ENCODE measurements at places on chromosomes 11 and 22.

DNA sequence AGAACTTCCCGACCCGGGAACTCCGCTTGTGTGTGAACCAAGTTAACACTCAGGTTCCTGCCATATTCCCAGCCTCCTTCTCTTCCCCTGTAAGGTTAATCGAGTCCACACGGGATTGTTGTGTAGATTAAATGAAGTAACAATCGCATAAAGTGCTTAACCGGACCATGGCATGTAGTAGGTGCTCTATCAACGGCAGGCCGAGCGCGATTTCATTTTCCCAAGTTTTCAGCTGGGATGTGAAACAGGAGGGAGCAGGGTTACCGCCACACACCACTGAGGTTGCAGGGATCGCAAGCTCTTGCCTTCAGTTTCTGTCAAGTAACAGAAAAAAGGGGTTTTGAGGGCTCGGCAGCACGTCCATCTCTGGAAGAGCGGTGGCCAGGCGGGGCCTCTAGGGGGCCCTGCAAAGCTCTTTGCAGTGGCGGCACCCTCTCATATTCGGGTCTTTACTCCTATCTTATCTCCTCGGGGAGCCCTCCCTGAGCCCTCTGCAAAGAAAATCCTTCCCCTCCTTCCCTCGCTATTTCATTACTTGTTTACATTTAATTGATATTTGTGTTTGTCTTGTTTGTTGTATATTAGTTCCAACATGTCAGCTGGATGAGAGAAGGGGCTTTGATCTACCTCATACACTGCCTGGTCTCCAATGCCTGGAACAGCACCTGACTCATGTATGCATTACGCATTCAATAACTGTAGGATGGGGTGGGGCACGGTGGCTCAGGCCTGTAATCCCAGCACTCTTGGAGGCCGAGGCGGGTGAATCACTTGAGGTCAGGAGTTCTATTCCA, 816 bp upstream of the PLEKHA7 start:
- DNase-seq = peak; percentile 74

DNA sequence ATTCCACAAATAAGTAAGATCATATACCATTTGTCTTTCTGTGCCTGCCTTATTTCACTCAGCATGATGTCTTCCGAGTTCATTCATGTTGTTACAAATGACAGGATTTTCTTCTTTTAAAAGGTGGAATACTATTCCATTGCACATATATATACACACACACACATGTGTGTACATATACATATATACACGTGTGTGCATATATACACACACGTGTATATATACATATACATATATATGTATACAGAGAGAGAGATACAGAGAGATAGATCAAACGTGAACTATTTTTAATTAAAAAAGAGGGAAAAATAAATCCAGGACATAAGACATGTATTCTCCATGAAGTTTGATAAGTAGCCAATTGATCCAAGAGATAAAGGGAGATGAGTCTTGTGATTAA, 108.1 kb downstream of the TRPC6 start:
- no peak for DNase-seq

DNA sequence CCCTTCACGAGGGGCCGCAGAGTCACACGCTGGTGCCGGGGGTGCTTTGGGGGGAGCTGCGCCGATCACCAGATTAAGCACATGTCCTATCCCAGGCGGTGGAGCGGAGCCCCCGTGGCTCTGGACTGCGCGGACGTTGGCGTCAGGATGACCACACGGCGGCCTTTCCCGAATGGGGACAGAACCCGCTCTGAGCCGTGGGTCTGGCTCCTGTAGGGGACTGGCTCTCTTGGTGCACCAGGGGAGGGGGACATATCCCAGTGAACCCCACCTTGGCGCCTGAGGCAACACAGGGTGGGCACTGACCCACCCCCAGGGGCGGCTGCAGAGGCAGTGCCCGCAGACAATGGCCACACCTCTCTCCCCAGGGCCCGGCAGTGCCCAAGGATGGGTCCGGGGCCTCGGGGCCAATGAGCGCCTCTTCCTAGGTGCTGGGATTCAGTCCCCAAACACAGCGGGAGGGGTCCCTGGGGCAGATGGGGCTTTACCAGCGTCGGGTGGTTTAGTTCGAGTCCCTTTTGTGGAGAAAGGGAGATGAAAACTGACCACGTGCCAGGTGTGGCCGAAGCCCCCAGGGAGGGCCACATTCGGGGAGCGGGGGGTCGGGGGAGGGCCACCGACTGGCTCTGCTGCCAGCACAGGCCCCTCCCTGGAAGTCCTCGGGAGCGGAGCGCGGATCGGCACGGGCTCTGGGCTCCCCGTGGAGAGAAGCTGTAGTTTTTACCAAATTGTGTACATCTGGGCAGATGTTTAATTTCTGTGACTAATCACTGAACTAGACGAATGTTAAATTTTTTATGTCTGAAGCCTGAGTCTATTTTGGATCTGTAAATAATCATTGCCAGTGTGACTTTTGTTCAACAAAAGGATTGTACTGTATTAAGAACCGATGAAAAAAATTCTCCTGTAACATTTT, 58.9 kb downstream of the GRAMD4 start:
- DNase-seq = no peak

DNA sequence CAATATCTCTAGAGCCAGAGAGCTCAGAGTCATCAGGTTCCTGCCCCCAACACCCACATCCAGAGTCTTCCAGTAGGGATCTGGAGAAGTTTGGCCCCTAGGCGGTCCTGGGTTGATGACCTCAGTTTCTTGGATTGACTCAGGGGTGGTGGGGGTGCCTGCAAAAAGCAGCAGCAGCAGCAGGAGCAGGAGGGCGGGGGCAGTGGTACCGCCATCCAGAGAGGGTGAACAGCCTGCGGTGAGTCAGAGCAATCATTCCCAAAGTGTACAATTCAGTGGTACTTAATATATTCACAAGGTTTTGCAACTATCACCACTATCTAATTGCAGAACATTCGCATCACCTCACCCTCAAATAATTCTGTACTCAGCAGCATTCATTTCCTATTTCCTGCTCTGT, 9.9 kb upstream of the SEC14L3 start:
- no peak for DNase-seq

GRCh38 chr22:42114721-42115120, 15.9 kb downstream of the CYP2D6 start:
- DNase-seq = no peak

DNA sequence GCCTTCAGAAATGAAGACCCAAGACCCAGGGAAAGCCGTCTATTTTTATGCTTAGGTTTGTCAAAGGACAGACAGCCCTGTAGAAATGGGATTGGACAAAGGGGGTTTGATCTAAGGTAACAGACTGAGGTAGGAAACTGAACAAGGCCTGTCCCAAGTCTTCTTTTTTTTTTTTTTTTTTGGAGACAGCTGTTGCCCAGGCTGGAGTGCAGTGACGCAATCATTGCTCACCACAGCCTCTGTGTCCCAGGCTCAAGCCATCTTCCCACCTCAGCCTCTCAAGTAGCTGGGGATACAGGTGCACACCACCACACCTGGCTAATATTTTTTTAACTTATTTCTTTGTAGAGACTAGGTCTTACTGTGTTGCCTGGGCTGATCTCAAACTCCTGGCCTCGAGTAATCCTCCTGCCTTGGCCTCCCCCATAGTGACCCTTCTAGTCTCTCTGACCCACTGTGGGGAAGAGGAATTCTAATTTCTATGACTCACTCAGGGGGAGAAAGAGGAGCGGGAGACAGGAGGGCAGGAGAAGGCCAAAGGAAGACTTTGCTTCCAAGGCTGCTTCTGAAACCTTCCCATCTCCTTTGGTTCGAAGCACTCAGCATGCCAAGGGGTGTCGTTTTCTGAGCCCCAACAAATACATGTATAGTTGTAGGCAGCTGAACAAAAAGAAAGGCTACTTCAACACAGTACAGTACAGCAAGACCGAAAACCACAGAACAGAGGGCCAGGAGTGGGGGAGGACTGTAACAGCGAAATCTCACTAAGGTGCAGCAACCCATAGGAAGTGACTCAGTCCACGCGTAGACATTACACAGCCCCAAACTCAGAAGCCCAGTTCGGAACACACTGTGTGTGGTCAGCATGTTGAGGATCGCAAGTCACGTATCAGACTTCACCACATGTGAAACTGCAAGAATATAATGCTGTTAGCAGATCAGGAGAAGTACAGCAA, 872 bp downstream of the TMA7B start:
- DNase-seq = peak; percentile 61

DNA sequence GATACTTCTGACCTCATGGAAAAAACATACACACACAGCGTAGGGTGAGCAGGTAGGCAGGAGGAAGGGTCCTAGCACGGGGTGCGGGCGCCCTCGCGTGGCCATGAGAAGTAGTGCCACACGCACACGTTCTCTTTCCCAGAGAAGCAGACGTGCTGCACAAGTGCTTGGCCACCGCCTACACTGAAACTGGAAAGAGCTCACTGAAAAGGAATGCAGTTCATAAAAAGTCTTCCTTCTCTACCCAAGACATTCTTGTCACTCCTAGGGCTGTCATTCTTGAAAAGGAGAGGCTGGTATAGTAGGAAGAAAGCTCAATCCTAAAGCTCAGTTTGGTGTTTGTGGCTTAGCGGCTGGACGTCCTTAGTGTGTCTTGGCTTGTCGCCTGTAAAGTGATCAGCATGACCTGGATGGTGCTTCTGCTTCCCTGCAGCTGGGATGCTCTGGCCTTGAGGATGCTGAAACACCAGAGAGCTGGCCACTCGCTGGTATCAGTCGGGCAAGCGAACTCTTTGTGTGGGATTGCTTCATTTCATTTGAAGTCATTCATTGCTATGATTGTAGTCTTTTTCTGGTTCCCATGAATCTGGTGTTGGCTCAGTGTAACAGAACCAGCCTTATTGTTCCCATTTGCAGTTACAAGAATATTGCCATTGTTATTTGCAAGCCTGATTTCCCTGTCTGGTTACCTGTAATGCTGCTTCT, 303.8 kb downstream of the NTM start:
- DNase-seq = peak; percentile 65

DNA sequence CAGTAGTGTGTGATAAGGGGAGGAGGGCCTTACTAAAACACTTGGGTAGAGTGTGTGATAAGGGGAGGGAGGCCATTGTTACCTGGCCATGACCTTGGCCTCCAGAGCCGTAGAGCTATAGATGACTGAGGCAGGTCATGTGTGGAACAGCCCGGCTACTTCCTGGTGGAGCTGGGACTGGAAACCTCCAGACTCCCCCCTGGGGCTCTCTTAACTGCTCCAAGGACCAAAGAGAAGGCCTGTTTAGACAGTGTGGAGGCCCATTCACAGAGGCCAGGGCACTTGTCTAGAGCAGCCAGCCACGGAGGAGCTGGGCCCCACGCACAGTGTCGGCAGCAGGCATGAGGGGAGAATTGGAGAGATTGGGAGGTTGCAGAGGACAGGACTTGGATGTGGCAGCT, 12.5 kb upstream of the MICALL1 start:
- DNase-seq = no peak

GRCh38 chr11:3984896-3985295, 109.7 kb upstream of the RRM1 start:
- peak; percentile 41 for DNase-seq

DNA sequence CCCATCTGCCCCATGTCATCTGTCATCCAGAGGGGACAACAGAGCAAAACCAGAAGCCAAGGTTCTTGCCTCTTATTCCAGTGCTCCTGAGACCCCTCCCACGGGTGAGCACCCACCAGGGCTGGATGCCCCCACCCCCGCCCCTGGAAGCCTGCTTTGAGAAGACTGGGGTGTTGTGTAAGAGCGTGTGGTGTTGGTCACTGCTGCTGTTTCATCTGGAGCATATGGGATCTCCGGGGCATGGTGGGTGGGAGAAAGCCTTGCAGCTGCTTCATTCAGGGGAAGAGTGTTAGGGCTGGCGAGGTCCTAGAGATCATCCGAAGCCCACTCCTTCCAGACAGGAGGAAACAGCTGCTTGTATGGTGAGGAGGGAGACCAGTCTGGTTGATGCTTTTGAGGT, 54.1 kb downstream of the CHRDL2 start:
- DNase-seq = no peak

GRCh38 chr22:40397396-40397795, 27.0 kb downstream of the SGSM3 start:
- DNase-seq = no peak

DNA sequence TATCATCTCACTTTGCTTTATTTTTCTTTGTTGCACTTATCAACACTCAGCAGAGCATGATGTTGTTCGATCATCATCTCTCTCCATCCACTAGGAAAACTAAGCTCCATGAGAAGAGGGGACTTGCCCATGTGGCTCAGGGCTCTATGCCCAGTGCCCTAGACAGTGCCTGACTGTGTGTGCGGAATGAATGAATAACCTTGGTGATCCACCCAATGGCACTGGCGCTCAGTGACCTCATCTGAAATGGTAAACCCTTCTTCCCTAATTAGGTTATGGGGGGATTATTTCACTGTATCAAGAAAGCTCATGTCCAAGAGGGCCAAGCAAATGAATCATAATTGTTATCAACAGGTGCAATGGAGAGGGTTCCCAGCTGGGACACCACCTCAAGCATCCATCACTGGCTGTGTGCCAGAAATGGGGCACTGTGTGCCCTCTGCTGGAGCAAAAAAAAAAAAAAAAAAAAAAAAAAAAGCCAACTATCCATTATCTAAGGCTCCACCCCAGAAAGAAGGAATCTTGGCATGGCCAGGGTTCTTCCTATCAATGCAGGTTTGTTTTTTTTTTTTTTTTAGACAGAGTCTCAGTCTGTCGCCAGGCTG, 172.6 kb downstream of the LARGE1 start:
- no peak for DNase-seq

Measured in KBM-7 (cell line).